ENCODE measurements at places on chromosomes 5 and 9.

DNA sequence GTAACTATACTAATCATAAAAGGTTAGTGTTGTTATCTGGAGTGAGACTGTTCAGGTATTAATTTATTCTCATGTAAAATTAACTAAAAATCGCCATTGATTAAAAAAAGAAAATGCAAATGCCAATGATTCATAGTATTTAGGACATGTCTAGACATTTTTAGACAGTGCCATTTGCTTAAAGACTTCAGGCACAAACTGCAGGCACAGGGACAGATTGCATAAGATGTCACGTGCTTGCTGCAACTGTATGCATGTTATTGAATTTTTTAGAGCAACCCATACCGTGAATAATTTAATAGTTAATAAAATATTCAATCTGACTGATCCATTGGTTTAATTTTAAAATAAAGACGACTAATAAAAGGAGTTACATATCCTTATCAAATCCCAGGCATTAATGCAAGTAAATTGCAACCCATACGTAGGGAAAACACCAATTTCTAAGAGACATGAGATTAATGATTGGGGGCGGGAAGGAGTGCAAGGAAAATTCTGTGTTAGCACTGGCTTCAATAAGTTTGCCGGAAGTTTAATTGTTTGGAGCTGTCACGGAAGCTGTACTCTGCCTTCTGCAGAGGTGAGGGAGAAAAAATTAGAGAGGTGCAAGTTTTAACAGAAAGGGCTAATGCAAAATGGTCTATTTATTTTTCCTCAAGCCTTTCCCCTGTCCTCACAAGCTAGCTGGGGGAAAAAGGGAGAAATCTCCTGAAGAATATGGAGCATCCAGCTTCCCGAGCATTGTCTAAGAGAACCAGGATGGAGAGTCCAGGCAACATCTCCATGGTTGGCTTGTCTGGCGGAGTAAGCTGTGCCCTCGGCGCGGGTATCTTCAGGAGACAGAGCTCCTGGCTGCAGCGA is 2.9 kb downstream of the EDIL3 start:
- no peak for DNase-seq

GRCh38 chr9:114456929-114457328 is 48.3 kb downstream of the WHRN start:
- DNase-seq: no peak

DNA sequence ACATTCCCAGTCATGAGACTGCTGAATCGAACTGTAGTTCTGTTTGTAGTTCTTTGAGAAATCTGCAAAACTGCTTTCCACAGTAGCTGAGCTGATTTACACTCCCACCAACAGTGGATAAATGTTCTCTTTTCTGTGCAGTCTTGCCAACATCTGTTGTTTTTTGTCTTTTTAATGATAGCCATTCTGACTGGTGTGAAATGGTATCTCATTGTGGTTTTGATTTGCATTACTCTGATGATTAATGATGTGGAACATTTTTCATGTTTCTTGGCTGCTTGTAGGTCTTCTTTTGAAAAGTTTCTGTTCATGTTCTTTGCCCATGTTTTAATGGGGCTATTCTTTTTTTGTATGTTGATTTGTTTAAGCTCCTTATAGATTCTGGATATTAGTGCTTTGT is 187.3 kb upstream of the TLE4 start:
- no peak for DNase-seq

GRCh38 chr5:82975812-82976211 is 101.4 kb downstream of the TMEM167A start:
- no peak for DNase-seq

- DNase-seq: no peak
These were observed 275.6 kb upstream of the SLC30A5 start for GRCh38 chr5:68818057-68818695.

- no peak for DNase-seq
These were observed 6.8 kb downstream of the CXXC5 start for GRCh38 chr5:139654871-139655491.

- DNase-seq: peak; percentile 53
These were observed 122.7 kb upstream of the LMX1B start for GRCh38 chr9:126490871-126491567.

DNA sequence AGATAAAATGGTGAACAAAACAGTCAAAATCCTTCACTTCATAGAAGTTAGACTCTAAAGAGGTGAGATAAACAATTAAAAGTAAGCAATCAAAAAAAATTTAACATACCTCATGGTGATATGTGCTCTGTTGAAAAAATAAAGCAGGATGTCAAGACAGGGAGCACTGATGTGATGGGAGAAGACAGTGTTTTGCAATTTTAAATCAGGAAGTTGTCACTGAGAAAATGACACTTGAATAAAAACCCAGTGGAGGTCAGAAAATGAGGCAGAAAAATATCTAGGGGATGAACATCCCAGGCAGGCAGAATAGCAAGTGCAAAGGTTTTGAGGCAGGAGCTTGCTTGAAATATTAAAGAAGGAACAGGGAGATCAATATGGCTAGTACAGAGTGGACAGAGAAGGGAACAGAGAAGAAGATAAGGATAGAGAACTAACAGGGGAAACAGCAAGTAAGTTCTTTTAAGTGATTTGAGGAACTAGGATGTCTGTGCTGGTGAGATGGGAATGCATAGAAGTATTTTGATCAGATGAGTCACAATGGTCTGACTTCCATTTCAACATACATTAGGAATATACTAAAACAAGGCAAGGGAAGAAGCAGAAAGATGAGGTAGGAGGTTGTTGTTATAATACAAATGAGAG is 130.4 kb downstream of the CHSY3 start:
- DNase-seq: no peak

GRCh38 chr5:68447136-68447929 is 231.8 kb downstream of the PIK3R1 start:
- DNase-seq: no peak

GRCh38 chr5:180142021-180142765 is 66.8 kb downstream of the RASGEF1C start:
- no peak for DNase-seq

DNA sequence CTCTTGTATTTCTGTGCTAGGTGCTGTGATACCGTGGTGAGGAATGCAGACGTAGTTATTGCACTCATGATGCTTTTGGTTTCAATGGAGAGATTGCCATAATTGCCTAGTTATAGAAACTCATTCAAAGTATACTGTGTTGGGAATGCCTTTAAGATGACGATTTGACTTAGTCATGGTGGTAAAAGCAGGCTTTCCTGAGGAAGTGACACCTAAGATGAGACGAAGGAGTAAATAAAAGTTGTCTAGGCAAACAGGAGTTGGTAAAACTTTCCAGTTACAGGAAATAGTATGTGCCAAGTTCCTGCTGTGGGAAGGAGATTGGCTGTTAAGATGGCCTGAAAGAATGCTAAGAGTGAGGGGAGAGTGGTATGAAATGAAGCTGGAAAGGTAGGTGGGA is 48.1 kb downstream of the FOCAD start:
- DNase-seq: no peak

GRCh38 chr9:130268521-130269211 is 3.1 kb downstream of the HMCN2 start:
- no peak for DNase-seq

GRCh38 chr5:60698336-60698735 is 1.6 kb downstream of the DEPDC1B start:
- no peak for DNase-seq

DNA sequence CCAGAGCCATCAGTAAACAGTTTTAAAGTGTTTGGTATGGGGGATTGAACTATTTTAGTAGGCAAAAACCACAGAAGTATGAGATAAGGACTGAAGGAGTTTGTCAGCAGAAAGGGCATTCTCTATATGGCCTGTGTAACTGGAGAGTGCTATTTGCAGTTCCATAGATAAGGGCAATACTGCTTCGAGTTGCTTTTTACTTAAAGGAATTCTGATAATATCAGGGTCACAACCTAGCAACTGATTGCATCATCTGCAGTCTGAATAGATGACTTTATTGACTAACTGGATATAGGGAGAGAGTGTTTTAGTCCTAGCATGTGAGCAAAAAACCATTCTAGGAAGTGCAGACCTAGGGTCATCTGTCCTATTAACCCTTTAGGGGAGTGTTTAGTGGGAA is 645.2 kb upstream of the PTPRD start:
- DNase-seq: no peak

DNA sequence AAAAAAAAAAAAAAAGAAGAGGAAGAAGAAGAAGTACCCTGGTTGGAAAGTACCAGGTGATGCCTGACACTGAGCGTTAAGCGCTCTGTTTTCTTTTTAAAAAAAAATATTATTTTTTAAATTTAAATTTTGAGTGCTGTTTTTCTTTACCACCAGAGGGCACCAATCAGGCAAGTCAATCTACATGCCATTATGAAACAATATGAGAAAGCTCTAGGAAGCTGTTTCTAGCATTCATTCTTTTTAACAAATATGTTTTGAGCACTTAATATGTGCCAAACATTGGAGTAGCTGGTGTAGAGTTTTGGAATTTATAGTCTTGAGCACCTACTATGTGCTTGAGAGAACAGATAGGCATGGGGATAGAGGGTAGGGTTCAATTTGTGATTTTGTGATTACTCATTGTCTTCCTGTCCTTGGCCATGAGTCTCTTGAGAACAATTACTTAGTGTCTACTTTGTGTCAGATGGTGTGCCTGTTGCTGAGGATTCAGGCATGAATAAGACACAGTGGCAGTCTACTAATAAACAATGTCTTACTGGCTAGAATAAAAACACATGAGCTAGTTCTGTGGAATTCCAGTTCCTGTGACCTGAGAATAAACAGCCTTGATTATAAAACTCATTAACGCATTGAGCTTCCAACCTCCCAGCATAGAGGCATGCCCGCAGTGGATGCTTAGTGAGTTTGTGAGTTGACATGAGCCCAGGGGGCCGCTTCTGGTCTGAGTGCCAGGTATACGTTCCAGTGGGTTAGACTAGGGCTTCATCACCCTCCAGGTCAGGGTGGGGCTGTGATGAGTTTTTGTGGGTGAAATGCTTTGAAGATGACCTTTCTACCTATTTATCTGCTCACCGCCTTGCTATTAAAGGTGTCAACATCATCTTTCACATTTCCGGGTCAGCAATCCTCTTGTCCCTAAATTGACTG is 3.0 kb upstream of the UBE2R2 start:
- DNase-seq: peak; percentile 31

DNA sequence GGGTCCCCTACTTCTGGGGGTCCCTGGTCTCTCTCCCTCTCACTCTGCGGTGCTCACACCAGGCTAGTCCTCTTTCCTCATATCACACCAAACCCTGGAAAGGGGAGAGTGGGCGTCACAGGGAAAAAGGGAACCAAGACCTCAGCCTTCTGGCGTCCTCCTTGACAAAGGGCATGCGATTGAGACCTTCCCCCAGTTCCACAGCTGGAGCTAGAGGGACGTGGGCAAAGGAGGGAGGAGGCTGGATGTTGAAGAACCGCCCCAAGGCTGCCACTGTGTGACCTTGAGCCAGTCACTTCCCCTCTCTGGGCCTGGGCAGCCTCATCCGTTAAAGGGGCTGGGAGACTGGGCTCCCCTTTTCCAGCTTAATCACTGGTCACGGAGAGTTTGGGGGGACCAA is 18.5 kb upstream of the TOR2A start:
- no peak for DNase-seq

GRCh38 chr9:28050046-28050445 is 476.8 kb upstream of the C9orf72 start:
- DNase-seq: no peak

DNA sequence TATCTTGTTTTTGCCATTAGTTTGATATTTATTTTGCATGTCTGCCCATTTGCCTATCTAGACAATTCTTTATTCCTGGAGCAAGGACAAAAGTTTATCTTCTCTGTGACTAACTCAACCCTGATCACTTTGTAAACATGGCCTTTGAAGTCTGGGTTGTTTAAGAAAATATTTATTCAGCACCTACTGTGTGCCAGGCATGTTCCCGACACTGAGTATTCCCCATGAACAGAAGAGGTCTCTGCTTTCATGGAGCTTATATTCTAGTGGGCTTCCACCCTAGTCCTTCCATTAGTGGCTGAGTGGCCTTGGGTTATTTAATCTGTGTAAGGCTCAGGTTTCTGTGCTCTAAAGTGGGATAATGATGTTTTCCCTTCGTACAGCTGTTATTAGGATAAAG is 49.7 kb downstream of the SEMA6A start:
- no peak for DNase-seq

DNA sequence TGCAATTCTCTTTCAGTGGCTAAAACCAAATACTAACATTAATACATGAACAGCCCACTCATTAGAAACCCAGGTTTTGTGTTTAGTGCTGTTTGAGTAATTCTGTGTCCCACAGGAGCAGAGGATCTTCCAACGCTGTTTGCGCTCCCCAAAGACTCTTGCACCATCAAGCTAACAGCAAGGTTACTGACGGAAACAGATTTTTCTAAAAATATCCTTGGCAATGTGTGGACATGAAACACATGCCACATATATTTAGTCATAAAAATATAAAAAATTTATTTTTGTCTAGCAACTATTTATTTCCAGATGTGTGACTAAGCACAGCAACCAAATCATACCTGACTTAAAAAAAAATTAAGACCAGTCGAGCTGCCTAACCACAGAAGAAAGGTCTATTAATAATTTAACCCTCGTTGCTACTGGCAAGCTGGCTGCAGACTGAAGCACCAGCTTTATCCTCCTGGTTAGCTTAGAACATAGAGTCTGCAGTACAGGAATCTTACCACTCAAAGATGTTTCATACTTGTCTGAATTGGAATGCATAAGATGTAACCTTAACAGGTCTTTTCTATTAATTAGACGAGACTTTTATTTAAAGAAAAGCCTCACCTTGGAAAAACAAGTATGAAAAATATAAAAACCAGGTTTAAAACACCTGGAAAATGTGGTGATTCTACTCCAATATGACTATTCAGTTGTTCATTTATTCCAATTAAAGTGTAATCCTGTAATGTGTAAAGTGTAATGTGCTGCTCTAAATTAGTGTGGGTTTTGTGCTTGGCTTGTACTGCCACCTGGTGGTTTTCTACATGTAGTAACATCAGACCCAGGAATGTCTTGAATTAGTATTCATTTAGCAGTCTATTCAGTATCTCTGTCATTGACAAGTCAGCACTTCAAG is 272.5 kb downstream of the EPB41L4A start:
- peak; percentile 74 for DNase-seq

- no peak for DNase-seq
These were observed 4.6 kb upstream of the FEM1C start for GRCh38 chr5:115549154-115549553.

DNA sequence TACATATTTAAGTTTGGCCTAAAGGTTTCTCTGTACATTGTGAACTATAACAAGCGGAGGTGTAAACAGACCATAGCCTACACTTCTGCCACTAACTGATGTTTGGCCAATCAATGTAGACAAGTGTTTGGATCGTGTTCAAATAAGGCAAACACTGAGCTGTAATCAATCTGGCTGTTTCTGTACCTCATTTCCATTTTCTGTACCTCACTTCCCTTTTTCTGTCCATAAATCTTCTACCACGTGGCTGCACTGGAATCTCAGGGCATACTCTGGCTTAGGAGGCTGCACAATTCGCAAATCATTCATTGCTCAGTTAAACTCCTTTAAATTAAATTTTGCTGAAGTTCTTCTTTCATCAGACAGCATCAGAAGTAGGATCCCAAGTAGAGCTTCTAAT is 140.9 kb downstream of the SLC25A46 start:
- no peak for DNase-seq

GRCh38 chr5:73987915-73988314 is 361.9 kb downstream of the ARHGEF28 start:
- no peak for DNase-seq

GRCh38 chr9:75927356-75927755 is 36.9 kb downstream of the PCSK5 start:
- no peak for DNase-seq
